NCI-H460 (cell line): ENCODE measurements at places on chromosomes 3 and 15. TPM values are rescaled to one million over a fixed set of nuclear protein-coding genes. Genes with fewer than 3 reads are reported as not detected.

Gene SEMA5B
- total RNA-seq: 0.07 TPM in 1 of 2 replicates, not detected in the other

Gene EIF4G1
- total RNA-seq: 160 and 178 TPM in 2 replicates

Gene GRIP2
- total RNA-seq: 0.03 and 0.27 TPM in 2 replicates

Gene SCAPER
- 5.6 and 8.8 TPM in 2 replicates for total RNA-seq

Gene MBD4
- 21.4 and 26.9 TPM in 2 replicates for total RNA-seq

Gene GOLGA8G
- total RNA-seq: not detected in 2 replicates

Gene EXD1
- total RNA-seq: not detected in 2 replicates

Gene PIGZ
- total RNA-seq: 0.17 and 0.50 TPM in 2 replicates

Gene MESP2
- not detected in 2 replicates for total RNA-seq

Gene ADPGK
- total RNA-seq: 56.8 and 58.8 TPM in 2 replicates

Gene CDHR4
- not detected in 2 replicates for total RNA-seq

Gene ACOX2
- total RNA-seq: 9.3 and 11.5 TPM in 2 replicates
